ENCODE measurements at places on chromosomes 2 and 18.

DNA sequence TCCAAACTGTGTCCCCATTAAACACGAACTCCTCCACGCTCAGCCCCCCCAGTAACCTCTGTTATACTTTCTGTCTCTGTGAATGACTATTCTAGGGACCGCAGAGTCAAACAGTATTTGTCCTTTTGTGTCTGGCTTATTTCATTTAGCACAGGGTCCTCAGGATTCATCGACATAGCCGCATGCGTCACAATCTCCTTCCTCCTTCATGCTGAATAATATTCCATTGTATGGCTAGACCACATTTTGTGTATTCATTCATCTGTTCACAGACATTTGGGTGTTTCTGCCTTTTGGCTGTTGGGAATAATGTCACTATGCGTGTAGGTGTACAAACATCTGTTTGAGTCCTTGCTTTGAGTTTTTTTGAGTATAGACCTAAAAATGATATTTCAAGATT is 80.9 kb downstream of the SH3RF3 start:
- no peak for DNase-seq

- no peak for DNase-seq
These were observed 55.6 kb downstream of the ODC1 start for GRCh38 chr2:10392548-10392947.

GRCh38 chr18:73939391-73939790 is 208.2 kb downstream of the FBXO15 start:
- DNase-seq, result no peak

GRCh38 chr2:106596844-106597243 is 109.7 kb downstream of the CD8B2 start:
- DNase-seq, result no peak

- no peak for DNase-seq
These were observed 125.3 kb downstream of the TWIST2 start for GRCh38 chr2:238973038-238973739.

DNA sequence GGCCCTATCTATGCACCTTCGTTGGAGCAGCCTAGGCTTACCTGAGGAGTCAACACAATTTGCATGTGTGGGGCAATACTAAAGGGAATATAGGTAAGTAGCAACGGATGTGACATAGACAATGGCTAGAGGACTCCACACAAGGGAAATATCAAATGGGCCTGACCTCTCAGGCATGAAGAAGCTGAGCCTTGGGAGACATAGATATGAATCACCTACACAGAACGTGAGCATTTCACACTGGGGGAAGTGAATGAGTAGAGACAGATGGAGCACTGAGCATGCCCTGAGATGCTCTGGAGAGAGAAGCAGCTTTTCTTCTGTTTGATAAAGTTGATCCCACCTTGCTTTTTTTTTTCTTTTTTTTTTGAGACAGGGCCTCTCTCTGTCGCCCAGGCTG is 97.9 kb downstream of the ATL2 start:
- no peak for DNase-seq

DNA sequence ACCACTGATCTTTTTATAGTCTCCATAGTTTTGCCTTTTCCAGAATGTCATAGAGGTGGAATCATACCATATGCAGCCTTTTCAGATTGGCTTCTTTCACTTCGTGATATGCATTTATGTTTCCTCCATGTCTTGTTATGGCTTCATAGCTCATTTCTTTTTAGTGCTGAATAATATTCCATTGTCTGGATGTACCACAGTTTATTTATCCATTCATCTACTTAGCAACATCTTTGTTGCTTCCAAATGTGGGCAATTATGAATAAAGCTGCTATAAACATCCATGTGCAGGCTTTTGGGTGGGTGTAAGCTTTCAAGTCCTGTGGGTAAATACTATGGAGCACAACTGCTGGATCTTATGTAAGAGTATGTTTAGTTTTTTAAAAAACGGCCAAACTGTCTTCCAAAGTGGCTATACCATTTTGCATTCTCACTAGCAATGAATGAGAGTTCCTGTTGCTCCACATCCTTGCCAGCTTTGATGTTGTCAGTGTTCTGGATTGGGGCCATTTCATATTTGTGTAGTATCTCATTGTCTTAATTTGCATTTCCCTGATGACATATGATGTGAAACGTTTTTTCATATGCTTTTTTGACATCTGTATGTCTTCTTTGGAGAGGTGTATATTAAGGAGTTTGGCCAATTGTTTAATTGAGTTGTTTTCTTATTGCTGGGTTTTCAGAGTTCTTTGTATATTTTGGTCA is 20.6 kb downstream of the STPG4 start:
- DNase-seq, result no peak

DNA sequence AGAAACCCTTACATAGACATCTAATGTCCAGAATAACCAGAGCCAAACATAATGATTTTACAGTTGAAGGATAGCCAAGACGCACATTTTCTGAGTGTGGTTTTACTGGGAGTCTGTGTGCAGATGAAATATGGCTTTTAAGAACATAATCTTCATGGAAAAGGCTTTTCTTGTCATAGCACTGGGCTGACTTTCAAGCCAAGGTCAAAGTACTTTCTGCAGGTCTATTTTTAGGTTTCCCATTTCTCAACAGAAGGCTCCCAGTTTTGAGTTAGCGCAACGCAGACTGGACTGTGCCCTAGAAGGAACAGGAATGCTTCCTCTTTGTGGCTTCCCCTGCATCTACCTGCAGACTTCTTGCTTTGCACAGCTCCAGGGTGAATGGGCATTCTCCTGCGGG is 92.3 kb upstream of the UPP2 start:
- no peak for DNase-seq
